Subcutaneous adipose tissue (tissue), 4 donors: ENCODE measurements at places on chromosomes 3 and 15. TPM values are rescaled to one million over a fixed set of nuclear protein-coding genes. Genes with fewer than 3 reads are reported as not detected.

Gene GOLGA8M
- 18.3 TPM for total RNA-seq

Gene PARP15
- total RNA-seq = 10.6 TPM

Gene BCHE
- total RNA-seq = 0.51 TPM

Gene TM4SF4
- total RNA-seq = not detected

Gene MESP2
- not detected for total RNA-seq

Gene PLAAT1
- total RNA-seq = not detected

Gene DISP2
- total RNA-seq = not detected

Gene STRC
- total RNA-seq = 0.22 TPM

Gene CCNL1
- total RNA-seq = 183 TPM

Gene TTLL13
- 0.51 TPM for total RNA-seq

Gene RASL12
- total RNA-seq = 13.6 TPM

Gene PLA2G4D
- not detected for total RNA-seq

Gene KCNH8
- total RNA-seq = not detected

Gene NCKIPSD
- total RNA-seq = 24.3 TPM

Gene SERINC4
- total RNA-seq = not detected
